Mesothelial cell of epicardium (in vitro differentiated cells): ENCODE measurements at places on chromosomes 2 and 18.

DNA sequence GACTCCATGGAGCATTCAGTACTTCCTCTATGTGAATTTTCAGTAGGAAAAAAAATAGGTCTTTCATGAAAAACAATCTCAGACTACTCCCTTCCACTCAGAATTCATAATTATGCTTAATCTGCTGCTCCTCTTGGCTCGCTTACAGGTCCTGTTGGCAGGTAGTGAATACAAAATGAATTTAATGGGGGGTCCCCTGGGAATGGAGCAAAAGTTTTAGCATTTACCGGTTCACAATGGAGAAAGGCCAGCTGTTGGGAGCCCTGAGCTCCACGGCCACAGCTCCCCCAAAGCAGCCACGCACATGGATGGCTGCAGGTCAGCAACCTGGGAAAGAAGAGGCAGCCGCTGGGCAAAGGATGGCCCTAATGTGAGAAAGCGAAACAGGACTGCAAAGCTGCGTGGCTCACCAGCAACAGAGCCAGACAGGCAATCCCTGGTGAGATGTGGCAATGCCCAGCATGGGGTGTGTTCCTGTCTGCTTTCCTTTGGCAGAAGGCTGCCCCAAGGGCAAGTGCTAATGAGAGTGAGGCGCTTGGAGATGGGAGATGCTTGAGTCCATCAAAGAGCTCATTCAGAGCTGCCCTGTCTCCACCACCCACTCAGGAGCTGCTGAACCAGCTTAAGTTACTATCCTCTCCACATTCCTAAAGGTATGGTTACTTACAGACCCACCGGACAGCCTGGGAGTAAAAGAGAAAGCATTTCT lies 447.4 kb downstream of the EPHA4 start:
- no peak overlapping the region for H3K4me3 ChIP-seq
- peaks cover 7% of the 10 kb centered on the region for H3K4me1 ChIP-seq
- no peak for DNase-seq
- H3K27ac ChIP-seq, result no peak overlapping the region
- peaks cover 12% of the 10 kb centered on the region for H3K36me3 ChIP-seq

- no peak overlapping the region for H3K27ac ChIP-seq
- H3K36me3 ChIP-seq, result no peaks in the 10 kb centered on the region
- no peak overlapping the region for H3K4me3 ChIP-seq
- DNase-seq, result no peak
- no peaks in the 10 kb centered on the region for H3K27me3 ChIP-seq
- peaks cover 2% of the 10 kb centered on the region for H3K4me1 ChIP-seq
These were observed 143.3 kb downstream of the MREG start for GRCh38 chr2:215870088-215870490.

DNA sequence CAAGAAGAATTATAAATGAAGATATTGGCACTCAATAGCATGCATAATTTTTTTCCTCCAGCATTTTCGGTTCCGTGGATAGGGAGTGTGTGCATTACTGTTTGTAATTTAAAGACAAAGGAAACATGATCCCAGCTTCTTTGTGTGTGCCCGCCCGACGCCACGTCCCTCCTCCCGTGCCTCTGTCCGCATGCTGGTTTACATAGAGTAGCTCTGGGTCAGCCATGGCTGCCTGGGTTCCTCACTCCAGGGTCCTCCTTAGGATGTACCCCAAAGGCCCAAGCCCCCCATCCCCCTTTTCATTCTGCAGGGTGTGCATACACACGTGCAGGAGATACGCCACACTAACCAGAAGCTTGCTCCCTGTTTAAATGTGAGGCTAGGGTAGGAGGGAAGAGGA lies 214.7 kb downstream of the KLHL29 start:
- no peak overlapping the region for H3K4me3 ChIP-seq
- H3K27me3 ChIP-seq, result no peaks in the 10 kb centered on the region
- no peaks in the 10 kb centered on the region for H3K36me3 ChIP-seq
- no peak overlapping the region for H3K27ac ChIP-seq
- H3K4me1 ChIP-seq, result peaks cover 11% of the 10 kb centered on the region
- DNase-seq, result no peak

DNA sequence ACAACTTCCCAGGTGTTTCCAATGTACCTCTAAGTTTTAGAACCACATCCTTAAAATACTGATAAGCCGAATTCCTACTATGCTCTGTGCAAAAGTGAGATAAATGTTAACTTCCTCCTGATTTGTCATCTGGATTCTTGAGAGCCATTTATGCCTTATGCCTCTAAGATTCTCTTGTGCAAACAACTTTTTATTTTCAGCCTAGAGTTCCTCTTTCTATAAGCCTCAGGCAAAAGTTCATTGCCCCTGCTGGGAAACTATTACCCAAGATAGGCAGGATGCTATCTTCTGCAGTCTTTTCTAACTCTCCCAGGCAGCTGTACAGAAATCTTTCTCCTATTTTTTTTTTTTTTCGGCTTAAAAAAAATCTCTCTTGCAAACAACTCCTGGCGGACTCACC lies 216.1 kb downstream of the KCNJ3 start:
- peaks cover 8% of the 10 kb centered on the region for H3K4me1 ChIP-seq
- H3K36me3 ChIP-seq, result no peaks in the 10 kb centered on the region
- H3K27me3 ChIP-seq, result no peaks in the 10 kb centered on the region
- no peak overlapping the region for H3K4me3 ChIP-seq
- H3K27ac ChIP-seq, result no peak overlapping the region

DNA sequence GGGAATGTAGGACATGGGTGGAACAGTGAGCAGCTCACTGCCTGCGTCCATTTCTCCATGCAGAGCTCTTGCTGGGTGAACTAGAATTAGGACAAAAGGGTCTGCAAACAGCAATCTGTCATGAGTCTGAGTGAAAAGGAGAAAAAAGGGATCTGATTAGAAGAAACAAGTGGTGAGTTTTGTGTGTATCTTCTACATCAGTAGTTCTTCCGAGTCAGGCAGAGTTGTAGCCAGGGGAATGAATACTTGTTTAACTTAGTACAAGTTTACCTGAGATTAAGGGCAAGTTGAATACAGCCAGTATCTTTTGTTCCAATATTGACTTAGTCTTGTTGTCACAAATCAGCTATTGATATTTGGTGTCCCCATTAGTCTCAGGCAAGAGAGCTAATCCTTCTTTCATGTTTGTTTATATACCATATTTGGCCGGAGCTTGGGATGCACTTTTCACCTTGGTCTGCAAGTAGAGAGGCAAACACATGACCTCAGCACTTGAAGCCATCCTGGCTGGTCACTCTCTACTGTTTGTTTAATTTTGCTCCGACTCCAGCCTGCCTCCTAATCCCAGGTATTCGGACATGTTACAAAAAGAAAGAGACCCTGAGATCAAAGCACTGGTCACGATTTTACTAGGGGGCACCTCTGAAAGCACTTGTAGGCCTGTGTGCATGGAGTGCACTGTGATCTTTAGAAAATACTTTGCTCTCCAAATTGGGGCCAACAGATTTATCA lies 211.0 kb upstream of the NT5C1B start:
- H3K4me1 ChIP-seq, result peaks cover 19% of the 10 kb centered on the region
- no peaks in the 10 kb centered on the region for H3K36me3 ChIP-seq
- DNase-seq, result no peak

DNA sequence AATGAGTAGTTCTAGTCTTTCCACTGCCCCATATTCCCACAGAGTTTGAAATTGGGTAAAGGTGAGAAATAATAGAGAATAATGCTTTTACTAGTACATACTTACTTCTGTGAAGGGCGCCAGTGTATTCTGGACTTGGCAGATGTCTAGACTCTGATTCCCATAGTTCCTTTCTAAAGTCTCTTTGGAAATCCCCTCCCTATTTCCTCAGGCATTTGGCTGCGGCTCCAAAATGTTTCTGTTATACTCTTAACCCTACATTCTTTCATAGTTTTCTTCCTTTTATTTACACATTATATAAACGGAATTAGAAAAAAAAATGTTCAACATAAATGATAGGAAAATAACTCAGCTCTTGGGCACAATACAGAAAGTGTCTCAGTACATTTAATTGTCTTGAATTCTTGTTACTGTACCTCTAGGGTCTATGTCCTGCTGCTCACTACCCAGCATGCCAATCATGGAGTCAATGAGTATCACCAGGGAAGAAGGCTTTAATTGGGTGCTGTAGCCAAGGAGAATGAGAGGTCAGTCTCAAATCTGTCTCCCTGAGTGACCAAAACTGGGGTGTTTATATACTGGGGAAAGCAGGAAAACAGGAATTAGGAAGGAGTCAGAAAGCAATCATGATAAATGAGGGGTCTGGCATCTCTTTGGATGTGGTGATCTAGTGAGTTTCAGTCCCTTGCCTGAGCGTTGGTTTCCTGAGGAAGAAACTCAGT lies 147.8 kb upstream of the MMADHC start:
- peaks cover 55% of the 10 kb centered on the region for H3K4me1 ChIP-seq
- peak overlapping the region; percentile 89 for H3K27ac ChIP-seq
- no peak overlapping the region for H3K4me3 ChIP-seq
- peaks cover 9% of the 10 kb centered on the region for H3K36me3 ChIP-seq
- DNase-seq, result no peak

DNA sequence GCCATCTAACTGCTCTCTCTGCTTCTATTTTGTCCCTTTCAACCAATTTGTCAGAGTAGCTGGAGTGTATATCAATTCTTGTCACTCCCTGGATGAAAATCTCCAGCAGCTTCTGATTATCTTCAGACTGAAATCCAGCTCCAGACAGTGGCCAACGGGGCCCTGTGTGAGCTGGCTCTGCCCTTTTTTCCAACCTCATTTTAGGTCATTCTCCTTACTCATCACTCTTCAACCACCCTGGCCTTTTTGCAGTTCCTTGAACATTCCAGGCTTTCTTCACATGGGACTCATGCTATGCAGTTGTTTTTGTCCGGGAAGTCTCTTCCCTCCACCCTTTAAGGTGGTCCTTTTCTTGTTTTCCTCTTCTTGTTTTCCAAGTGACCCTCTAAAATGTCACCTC lies 15.4 kb upstream of the FAP start:
- H3K4me1 ChIP-seq, result peaks cover 9% of the 10 kb centered on the region
- no peaks in the 10 kb centered on the region for H3K36me3 ChIP-seq
- H3K27me3 ChIP-seq, result no peaks in the 10 kb centered on the region
- no peak for DNase-seq
- no peak overlapping the region for H3K4me3 ChIP-seq

DNA sequence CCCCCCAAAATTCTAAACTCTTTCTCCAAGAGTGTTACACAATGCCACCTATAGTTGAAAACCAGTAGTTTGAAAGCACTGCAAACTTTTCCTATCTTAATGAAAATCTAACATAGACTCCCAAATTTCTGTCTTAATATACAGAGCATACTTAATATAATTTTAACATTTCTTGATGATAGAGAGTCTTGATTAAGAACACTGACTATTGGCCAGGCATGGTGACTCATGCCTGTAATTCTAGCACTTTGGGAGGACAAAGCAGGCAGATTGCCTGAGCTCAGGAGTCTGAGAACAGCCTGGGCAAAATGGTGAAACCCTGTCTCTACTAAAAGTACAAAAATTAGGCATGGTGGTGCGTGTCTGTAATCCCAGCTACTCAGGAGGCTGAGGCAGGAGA lies 34.2 kb downstream of the ASXL2 start:
- DNase-seq, result no peak
- H3K4me3 ChIP-seq, result no peak overlapping the region
- no peaks in the 10 kb centered on the region for H3K4me1 ChIP-seq
- H3K27ac ChIP-seq, result no peak overlapping the region

- H3K27me3 ChIP-seq, result peaks cover 2% of the 10 kb centered on the region
- no peak overlapping the region for H3K4me3 ChIP-seq
- no peak for DNase-seq
- H3K36me3 ChIP-seq, result no peaks in the 10 kb centered on the region
- no peaks in the 10 kb centered on the region for H3K4me1 ChIP-seq
These were observed 98.0 kb upstream of the BOD1L2 start for GRCh38 chr18:57048859-57049258.

GRCh38 chr2:7280790-7281189 lies 363.6 kb downstream of the RNF144A start:
- no peak overlapping the region for H3K4me3 ChIP-seq
- H3K4me1 ChIP-seq, result peaks cover 4% of the 10 kb centered on the region
- no peaks in the 10 kb centered on the region for H3K36me3 ChIP-seq
- no peak overlapping the region for H3K27ac ChIP-seq
- H3K27me3 ChIP-seq, result peaks cover 2% of the 10 kb centered on the region
- DNase-seq, result no peak

DNA sequence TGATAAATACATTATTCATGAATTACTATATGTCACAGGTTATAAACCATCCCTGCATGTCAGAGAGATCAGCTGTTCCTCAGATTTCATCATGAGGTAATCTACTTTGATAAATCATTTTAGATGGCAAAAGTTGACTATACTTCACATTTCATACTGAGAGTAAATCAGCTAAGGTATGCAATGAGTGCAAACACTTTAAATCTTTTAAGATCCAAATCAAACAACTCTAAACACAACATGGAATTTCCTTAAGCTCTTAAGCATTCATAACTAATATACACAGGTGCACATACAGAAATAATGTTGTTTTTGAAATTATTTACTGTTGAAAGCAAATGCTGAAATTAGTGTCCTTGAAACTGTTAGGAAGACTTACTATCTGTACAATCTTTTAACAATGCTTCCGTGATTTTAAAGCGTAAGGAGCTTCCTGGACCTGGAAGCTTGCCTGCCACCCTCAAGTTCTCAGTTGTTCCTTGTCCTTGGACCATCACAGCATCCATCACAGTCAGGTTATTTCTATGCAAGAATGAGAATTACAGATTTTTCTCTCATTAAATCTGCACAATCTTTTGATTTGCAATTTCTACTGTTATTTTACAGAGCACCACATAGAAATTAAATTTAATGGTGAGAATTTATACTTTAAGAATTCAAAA lies 83.2 kb downstream of the ZAP70 start:
- H3K36me3 ChIP-seq, result peaks cover 21% of the 10 kb centered on the region
- peaks cover 3% of the 10 kb centered on the region for H3K4me1 ChIP-seq
- no peak for DNase-seq
- no peak overlapping the region for H3K27ac ChIP-seq

DNA sequence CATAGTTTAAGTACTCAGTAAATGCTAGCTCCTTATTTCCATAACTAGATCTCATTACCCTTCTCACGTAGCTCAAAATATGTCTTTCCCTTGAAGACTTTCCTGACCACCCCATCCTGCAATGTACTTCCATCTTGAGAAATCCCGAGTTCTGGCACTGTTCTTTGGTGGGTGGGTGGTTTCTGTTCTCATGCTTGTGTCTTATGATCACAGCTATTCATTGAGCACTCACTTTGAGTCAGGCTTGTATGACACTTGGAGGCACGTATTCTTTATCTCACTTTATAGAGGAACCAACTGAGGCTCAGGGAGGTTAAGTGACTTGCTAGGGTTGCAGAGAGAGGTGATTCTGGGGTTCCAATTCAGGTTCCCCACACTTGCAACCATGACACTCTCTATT lies 9.0 kb upstream of the CLIP4 start:
- DNase-seq, result no peak
- no peaks in the 10 kb centered on the region for H3K27me3 ChIP-seq
- H3K36me3 ChIP-seq, result no peaks in the 10 kb centered on the region
- H3K27ac ChIP-seq, result no peak overlapping the region

DNA sequence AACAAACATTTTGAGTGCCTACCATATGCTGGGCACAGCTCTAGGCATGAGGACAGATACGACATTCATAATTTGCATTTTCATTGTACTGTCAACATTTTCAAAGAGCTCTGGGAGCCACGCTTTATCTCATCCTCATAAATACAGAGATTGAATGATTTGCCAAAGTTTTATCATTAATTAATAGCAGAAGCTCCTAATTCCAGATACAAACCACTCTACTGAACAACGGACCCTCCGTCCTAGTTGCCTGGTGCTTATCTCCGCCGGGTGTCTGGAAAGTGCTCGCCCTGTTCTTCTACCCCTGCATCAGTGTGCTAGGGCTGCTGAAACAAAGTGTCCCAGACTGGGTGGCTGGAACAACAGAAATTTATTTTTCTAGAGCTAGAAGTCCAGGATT lies 23.8 kb downstream of the SERTAD2 start:
- no peak for DNase-seq
- H3K4me3 ChIP-seq, result no peak overlapping the region
- H3K27me3 ChIP-seq, result no peaks in the 10 kb centered on the region
- H3K27ac ChIP-seq, result no peak overlapping the region
- peaks cover 7% of the 10 kb centered on the region for H3K36me3 ChIP-seq
